Activated CD4-positive, alpha-beta memory T cell treated with anti-CD3 and anti-CD28 coated beads for 36 hours (primary cell): ENCODE measurements at places on chromosomes 4 and X. TPM values are rescaled to one million over a fixed set of nuclear protein-coding genes. Genes with fewer than 3 reads are reported as not detected.

The STK32B gene
- total RNA-seq: not detected

The UGT2B17 gene
- not detected for total RNA-seq

The CT45A2 gene
- not detected for total RNA-seq

The EPHA5 gene
- not detected for total RNA-seq

The NONO gene
- total RNA-seq: 450 TPM

The EMD gene
- 75.8 TPM for total RNA-seq

The XAGE1A gene
- total RNA-seq: not detected

The GRIA3 gene
- total RNA-seq: not detected

The FRAS1 gene
- total RNA-seq: not detected

The DCTD gene
- 115 TPM for total RNA-seq

The PFKFB1 gene
- total RNA-seq: 0.53 TPM

The SSX4 gene
- total RNA-seq: not detected

The STIM2 gene
- 40.6 TPM for total RNA-seq

The FAM156B gene
- 13.0 TPM for total RNA-seq

The AKAP4 gene
- total RNA-seq: not detected

The SMIM31 gene
- not detected for total RNA-seq

The RHOXF2 gene
- total RNA-seq: not detected

The TRPC5OS gene
- total RNA-seq: not detected

The DUSP9 gene
- 0.12 TPM for total RNA-seq
